ENCODE measurements at places on chromosomes 7 and 10.

- DNase-seq: no peak
Measured at GRCh38 chr7:120931243-120931642, 19.3 kb upstream of the ING3 start.

DNA sequence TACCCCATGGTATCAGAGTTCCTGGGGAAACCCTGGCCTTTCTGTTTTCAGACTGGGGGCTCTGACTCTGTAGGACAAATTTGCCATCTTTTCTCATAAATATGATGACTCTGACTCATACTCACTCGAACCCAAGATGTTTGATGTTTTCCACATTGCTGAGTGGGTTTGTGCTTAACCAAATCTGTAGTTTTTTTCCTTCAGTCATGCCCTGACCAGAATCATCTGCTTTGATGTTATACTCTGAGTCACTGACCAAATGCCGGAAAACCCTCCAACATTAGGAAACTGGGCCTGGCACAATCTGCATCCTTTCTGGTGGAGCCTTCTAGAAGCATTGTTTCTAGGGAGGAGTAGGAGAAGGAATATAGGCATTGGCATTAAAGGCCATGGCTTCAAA, 118.7 kb downstream of the C10orf105 start:
- DNase-seq: no peak

DNA sequence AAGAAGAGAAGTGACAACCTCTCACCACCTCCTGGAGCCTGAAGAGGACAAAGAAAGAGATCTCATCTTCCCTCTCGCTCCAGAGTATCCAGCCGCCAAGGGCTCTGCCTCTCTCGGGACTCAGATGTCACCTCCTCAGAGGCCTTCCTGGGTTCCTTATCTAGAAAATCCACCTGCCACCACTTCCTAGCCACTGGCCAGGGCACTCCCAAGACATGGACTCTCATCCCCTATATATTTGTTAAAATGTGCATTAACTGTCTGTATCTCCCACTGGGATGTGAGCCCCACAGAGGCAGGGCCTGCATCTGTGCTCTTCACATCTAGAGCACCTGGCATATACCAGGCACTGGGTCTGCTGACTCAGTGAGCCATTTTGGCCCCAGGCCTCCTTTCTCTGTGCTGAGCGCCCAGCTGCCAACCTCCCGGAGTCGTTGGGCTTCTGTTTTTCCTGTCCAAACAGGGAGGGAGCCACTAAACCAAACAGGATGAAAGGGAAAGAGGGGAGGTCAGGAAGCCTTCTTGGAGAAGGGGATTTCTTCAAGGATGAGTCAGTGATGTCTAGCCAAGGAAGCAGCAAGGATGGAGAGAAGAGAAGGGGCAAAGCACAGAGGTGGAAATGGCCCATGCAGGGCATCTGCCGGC, 58.9 kb downstream of the KCNMA1 start:
- no peak for DNase-seq

- DNase-seq: peak; percentile 26
Measured at GRCh38 chr10:15494850-15495506, 123.9 kb upstream of the FAM171A1 start.
